Mammary epithelial cell (primary cell): ENCODE measurements at places on chromosomes 3 and 15.
A peak's percentile ranks its signal among the peaks of the same experiment; 100 is the strongest.

DNA sequence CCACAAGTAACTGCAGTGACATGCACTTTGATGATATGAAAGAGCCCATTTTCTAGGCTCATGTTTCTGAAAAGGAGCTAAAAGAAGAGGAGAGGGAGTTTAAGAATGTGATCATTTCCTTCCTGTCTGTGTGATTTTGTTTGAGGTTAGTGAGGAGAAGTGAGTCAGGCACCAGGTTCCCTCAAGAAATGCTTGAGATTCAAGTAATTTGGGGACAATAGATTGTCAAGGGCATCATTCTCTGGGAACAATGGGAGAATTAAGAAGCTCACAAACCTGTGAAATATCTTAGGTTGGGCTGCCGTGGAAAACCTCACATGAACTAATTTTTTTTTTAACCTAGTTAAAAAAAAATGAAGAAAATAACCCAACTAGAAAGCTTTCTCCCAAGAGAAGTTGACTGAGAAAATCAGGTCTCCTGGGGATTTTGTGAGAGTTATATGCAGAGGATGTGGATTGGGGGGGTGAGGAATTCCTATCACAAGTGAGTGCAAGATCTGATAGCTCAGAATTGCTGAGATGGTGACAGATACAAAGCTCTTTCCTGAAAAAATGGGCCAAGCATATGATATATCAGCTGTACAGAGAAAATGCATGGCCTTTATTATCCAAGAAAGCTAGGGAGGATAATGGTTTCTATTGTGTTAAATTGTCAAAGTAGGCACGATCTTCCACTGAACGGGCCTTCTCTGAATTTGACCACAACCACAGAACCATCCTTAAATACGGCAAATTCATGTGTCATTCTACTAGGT, 203.3 kb downstream of the FEZF2 start:
- peak; percentile 14 for DNase-seq

DNA sequence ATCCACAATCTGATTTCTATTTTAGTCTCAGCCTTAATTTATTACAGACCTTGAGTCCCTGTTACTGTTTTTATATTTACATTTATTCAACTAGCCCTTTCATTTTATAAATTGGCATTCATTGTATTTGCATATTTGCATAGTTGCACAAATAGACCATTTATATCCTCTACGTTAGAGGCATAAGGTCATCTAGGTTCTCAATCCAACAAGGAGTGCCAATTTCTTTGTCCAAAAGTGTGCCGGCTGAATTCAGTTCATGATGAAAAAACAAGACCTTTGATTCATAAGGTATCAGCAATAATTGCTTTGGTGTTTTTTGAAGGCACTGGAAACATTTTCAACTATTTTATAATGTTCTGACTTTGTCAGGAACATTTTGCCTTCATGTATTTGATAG, 33.9 kb upstream of the NANOGP8 start:
- no peak for DNase-seq

DNA sequence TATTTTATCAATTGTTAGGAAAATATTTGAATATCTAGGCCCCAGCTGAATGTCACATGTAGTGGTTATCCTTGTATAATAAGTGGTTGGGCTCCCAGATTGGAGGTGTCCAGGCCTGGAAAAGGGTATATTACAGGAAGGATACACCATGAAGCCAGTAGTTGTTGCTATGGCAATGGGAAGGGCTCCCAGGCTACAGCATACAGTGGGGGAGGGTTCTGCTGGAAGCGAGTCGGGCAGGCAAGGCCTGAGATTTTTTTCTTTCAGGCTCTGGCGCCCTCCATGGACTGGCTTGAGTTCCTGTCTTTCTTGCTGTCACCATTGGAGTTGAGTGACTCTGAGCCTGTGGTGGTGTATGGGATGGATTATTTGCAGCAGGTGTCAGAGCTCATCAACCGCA, 8.9 kb downstream of the ECE2 start:
- DNase-seq: peak; percentile 50

DNA sequence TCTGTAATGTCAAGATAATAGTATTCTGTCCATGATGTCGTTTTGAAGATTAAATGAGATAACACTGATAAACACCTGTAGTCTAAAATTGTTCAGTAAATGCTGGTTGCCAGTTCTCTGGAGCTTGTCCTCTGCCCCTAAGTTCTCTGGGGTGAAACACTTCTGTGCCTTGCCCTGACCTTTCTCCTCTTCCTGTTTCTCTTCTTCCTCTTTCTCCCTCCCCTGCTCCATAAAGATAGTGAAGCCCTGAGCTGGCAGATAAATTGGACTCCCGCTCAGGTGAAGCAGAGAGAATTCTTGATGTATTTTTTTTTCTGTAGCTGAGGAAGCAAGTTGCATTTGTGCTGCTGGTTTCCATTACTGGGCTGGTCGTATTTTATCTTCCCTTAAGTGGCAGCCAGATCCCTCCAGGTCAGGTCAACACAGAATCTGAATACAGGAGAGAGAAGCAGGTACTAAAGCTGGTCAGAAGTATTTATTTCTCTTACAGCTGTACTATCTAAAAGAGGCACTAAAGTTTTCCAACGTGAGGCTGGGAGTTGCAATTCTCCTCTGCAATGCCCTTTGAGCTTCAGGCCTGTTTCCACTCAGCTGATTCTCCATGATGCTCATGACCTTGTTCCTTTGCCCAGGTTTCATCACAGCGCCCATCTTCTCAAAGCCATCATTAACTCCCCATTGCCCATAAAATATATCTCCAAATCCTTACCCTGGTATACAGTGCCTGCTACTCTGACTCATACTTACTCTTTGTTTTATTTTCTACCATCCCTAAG, 319.3 kb upstream of the CFAP20DC start:
- no peak for DNase-seq

DNA sequence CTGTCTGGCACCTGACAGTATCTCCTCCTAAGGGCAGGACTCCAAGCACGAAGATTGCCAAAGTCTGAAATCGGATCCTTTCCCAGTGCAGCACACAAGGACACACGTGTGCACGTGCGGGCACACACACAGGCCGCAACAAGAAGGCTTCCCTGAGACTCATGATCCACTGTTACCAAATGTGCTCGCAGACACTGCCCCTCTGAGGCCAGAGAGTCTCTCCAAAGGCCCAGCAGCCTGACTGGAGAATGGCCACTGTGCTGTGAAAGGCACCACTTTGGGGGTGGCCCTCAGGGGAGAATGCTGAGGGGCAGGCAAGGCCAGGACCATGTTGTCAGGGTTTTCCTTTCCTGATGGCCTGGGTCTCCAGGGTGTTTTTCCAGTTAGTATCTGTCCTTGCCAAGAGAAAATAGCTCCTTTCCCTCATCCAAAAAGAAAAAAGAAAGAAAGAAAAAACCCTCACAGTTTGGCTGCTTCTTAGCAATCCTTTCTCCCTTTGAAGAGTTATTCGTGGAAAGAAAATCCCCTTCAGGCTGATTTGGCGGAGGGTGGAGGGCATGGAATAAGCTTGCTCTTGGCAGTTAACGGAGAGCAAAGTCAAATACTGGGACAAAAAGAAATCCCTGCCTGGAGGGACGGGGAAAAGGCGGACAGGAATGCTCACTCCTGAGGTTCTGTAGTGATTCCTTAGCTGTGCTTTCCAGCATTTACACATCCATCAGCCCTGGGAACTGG, 112.2 kb upstream of the ETV5 start:
- DNase-seq: no peak

DNA sequence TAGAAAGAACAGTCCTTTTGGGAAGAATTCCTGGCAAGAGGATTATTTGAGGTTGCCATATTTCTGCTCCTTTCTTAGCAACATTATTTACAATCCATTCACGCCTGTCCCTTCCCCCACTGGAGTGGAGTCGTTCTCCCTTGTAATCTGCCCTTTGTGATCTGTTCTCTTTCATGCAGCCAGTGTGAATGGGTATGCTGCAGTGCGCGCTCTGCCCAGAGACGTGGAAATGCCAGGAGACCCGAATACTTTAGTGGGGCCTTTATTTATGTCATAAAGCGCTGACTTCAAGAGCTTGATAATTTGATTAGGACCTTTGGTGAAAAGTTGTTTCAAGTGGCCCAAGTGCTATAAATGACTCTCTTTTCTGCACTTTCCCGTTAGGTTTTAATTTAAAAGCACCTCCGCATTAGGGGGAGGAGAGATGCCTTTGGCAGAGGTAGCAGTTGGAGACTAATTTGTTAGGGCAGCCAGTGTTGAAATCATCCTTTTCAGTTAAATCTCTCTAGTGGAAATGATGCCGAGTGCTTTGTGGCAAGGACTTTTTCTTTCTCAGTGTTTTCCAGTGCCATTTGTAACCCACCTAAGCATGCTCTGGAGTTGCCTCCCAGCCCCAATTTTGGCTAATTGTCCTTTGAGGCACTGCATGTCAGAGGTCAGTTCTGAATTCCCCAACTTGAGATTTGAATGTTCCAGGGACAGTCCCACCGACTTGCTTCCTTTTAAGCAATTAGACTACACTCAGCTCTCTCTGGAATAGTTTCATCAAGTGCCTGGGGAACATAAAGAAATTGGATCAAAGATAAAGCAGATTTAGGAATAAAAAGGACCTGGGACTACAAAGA, 52.4 kb downstream of the PSMD6 start:
- no peak for DNase-seq

DNA sequence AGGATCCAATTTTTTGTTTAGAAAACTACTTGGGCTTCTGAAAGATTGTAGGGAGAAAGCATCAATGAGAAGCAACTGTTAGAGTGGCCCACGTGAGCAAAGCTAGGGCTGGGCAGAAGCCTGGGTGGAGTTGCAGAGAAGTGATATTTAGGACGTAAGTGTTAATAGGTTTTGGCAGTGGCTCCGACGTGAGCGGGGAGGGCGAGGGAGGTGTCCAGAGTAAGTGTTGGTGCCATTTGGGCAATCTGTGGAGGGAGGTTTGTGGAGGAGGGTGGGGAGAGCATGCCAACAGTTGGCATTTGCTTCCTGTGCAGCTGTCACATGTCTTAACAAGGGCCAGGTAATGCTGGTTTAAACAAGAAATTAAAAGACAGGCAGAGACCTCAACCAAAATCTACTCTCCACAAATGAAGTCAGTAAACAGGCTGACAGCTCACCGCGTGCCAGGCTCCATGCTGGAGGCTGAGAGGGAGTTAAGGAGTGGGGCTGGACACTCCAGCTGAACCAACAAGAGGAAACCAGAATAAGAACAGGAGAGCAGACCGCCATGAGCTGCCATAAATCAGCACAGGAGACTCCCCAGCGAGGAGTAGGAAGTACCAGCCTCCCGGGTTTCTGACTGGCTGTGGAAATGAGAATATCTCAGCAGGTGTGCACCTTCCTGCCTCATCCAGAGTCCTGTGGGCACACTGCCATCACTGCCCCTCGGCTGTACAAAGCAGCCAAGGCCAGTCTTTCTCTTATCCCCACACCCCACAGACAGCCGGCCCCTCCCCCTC, 232.6 kb downstream of the ABHD5 start:
- DNase-seq: no peak

- no peak for DNase-seq
Measured at GRCh38 chr3:196677931-196678330, 34.1 kb downstream of the CEP19 start.

DNA sequence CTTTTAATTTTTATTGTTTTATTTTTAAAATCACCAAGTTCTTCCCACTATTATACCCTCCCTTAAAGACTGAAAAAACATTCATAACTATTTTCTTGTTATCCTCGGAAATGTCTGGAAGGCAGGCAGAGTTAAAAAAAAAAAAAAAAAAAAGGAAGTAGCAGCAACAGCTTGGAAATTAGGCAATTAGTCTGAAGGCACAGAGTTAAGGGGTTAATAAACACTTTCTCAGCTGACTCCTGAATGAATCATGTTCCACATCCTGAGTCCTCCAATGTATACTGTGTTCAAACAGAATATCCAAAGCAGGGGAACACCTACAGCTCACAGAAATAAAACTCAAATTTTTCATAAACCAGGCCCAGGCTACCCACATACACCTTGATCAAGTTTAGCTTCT, 5.8 kb downstream of the HEXA start:
- peak; percentile 32 for DNase-seq

- peak; percentile 39 for DNase-seq
Measured at GRCh38 chr3:126083511-126083912, 412 bp downstream of the SLC41A3 start.

DNA sequence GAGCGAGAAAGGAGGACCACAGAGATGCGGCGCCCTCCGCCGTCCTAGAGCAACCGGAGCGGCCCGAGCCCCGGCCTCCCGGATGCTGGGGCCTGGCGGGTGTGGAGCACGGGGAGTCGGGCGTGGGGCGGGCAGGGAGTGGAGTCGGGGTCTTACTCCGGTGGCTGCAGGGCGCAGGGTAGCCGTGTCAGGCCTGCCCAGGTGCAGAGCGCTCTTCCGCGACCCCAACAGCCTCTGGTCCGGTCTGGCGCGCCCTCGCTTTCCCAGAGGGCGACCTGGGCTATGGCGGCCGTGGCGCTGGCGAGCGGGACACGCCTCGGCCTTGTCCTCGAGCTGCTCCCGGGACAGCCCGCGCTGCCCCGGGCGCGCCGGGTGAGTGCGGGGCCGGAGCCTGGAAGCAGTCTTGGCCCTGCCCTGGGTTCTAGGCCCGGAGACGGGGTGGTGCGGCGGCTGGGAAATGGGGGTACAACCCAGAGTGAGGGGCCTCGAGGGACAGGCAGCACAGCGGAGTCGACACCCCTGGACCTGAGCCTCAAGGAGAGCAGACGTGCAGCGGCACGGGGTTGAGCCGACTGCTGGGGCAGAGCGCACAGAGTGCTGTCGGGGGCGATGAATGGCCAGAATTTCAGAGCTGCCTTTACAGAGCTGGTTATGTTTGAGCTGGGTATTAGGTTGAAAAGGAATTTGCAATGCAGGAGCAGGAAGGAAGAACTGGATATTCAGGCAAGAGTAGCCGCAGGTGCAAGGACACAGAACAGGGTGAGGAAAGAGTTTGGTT, at the start of gene ZNF662:
TSS of gene ZNF662 (plus strand) at position 73 of the 778 bp plus-strand sequence. CDS start 1,973 bp downstream, outside the sequence.
- DNase-seq: no peak

GRCh38 chr3:195246581-195246995, 24.4 kb downstream of the XXYLT1 start:
- DNase-seq: no peak

DNA sequence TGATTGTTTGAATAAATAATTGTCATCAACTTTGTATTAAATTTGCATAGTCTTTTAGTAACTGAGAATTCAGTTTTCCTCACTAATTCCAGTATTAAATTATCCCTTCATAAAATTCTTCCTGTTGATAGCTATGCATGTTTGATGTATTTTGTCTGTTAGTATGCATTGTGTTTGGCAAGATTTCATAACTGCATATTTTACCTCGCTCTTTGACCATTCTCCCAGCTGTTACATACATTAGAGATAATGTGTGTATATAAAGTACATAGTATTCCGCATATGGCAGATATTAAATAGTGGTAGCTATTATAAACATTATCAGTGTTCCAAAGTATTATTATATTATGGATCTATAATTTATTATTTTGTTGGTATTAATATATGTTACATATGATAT, 10.6 kb upstream of the NFKBIZ start:
- no peak for DNase-seq
